Tibial artery (tissue), 4 donors: ENCODE measurements at places on chromosomes 7 and 10.

GRCh38 chr7:140294454-140294853 lies 103.9 kb downstream of the SLC37A3 start:
- DNase-seq = no peak

- no peak for DNase-seq
Measured at GRCh38 chr10:98953251-98953650, 282.4 kb downstream of the HPSE2 start.

DNA sequence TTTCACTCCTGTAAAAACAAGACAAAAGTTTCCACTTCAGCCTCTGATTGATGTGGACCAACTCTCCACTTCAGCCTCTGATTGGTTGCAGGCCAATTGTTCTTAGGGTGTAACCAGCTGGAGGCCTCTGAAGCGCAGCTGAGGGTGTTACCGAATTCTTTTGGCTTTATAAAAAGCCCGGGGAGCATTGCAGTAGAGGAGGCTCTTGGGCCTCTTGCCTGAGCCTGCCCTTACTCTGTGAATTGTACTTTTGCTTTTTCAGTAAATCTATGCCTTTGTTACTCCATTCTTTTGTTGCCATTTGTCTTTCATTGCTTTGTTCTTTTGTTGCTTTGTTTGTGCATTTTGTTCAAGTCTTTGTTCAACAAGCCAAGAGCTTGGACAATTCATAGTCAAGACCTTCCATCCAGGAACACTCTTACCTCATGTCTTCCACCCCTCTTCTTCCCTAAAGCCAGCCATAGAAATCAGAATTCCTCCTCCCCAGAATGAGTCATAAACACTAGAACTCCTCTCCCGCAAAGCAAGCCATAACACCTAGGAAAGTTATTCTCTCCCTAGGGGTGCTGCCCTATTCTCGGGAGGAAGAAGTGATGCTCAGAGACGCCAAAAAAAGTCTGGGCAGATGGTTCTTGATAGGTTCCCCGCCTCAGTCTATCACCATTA lies 53.5 kb upstream of the ARMC3 start:
- no peak for DNase-seq

DNA sequence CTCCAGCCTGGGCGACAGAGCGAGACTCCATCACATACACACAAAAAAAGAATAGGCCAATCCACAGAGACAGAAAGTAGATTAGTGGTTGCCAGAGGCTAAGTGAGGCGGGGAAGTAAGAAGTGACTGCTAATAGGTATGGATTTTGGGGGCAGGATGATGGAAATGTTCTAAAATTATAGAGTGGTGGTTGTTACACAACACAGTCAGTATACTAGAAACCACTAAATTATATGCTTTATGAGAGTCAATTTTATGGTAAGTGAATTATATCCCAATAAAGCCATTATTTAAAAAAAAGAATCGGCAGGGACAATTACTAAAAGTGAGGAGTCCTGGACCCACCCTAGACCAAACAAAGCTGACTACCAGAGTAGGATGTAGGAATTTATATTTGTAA lies 24.3 kb downstream of the DENND2A start:
- DNase-seq = no peak

- no peak for DNase-seq
Measured at GRCh38 chr10:15681076-15681475, 38.6 kb downstream of the ITGA8 start.

DNA sequence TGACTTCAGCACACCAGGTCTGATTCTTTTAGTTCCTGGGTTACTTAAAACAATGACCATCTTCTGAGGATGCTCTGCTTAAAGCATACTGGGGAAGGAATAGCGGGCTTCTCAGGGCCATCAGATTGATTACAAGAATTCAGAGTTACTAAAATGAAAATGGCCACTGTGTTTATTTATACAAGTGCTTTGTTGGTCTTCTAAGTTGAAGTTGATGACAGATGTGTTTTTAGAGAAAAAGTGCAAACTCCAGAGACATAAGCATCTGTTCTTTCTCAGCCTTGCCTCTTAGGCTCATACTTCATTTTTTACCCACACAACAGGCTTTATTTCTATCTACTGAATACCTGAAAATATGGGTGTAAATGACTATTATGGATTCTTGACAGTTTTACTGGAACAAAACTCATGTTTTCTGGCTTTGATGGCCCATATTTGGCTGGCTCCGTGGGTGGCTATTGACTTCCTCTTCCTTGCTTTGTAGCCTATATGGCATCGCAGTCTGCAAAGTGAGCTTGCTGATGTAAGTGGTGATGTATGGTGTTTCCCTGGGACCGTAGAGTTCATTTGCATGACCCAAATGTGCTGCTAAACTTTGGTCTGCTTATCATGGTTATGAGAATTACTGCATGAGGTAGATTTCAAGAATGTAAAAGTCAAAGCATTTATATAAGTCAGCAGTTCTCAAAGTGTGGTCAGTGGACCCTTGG lies 121.3 kb downstream of the BMPER start:
- DNase-seq = no peak

GRCh38 chr10:107855301-107856046 lies 691.0 kb upstream of the SORCS1 start:
- DNase-seq = no peak

DNA sequence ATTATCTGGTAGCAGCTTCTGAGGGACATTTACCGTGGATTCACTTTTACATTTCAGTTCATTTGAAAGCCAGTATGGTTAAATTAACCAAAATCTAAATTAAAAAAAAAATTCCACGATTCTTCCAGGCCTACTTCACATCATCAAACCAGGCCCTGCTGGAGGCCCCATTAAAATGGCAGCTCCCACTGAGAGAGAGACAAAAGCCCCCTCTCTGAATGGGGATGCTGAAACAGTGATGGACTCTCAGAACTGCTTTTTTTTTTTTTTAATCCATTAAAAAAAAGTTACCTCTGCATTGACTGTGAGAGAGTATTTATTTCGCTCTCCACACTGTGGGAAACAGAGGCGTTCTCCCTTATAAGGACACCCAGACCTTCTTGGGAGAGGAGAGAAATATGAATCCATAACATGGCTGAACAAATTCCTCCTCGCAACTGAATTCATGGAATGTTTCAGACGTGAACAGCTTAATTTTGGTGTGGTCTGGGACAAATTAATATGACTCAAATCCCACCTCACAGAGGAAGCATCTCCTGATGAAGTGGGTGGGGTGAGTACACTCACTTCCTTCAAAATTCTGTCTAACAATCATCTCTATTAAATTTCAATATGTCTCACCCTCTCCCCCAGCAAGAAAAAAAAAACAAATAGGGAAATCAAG lies 73.5 kb downstream of the SAMD9 start:
- DNase-seq = no peak

- DNase-seq = no peak
Measured at GRCh38 chr10:71526653-71527052, 129.9 kb downstream of the CDH23 start.

DNA sequence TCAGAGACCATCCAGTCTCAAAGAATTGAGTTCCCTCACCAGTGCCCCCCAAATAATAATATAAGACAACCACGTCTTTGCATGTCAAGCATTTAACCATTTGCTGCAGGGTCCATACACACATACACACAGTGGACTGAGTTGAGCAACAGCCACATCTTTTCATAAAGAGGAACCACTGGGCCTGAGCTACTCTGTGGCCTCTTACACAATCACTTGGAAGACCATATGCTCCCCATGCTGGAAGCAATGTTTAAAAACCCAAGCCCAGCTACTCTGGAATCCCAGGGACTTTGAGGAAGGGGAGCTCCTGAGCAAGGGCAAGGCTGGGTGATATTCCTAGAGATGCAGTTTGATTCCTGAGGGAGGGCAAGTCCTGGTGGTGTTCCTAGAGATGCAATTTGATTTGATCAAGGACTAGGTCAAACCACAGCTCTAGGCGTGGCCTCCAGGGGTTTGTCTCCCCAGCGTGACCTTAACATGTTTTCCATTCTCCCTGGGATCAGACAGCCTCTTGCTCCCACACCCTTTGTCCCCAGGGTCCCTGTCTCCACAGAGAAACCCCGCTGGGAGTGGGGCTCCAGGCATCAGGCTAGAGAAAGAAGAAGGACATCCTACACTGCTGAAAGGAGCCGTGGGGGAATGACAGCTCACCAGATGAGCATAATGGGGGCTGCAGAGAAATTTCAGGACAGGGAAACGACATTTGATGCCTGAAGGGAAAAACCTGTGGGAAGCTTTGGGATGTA lies 376.2 kb upstream of the MGMT start:
- DNase-seq = no peak

- no peak for DNase-seq
Measured at GRCh38 chr7:134726581-134726980, 52.9 kb upstream of the CALD1 start.

GRCh38 chr10:79007018-79007417 lies 61.7 kb upstream of the ZMIZ1 start:
- no peak for DNase-seq

DNA sequence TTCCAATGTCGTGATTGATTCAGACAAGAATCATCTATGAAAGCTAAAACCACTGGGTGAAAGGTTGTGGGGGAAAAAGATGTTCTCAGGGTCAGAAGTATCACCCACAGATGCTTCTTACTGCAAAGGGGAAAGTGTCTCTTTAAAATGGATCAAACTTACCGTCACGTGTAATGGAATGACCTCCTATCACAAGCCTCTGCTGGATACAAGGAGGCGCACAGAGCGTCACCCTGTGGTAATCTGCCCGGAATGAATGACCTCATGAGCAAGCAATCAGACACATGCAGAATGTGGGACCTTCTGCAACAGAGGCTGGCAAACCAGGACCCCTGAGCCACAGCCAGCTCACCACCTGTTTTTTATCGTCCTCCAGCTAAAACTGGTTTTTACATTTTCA lies 33.0 kb downstream of the WIPF3 start:
- peak; percentile 33 for DNase-seq

DNA sequence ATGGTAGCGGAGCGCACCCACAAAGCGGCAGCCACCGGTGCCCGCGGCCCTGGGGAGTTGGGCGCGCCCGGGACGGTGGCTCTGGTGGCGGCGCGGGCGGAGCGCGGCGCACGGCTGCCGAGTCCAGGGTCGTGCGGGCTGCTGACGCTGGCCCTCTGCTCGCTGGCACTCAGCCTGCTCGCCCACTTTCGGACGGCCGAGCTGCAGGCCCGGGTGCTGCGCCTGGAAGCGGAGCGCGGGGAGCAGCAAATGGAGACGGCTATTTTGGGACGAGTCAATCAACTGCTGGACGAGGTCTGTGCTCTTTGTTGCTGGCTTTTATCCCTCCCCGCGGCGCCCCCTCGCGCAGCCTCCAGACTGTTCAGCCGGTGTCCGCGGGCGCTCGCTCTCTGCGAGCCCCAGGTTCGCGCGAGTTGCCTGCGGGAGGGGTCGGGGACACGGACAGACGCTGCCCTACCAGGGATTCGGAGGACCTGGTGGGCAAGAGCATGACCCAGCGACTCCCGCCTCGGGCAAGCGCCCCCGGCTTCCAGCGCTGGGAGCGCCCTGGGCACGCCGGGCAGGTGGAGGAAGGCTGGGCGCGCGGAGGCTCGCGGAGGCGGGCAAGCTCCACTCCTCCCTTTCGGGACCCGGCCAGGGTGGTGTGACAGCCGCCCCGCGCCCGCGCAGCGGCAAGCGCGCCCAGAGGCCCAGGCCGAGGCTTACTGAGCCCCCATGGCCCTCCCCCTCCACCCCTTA lies 887 bp downstream of the COL13A1 start:
- DNase-seq = peak; percentile 74

DNA sequence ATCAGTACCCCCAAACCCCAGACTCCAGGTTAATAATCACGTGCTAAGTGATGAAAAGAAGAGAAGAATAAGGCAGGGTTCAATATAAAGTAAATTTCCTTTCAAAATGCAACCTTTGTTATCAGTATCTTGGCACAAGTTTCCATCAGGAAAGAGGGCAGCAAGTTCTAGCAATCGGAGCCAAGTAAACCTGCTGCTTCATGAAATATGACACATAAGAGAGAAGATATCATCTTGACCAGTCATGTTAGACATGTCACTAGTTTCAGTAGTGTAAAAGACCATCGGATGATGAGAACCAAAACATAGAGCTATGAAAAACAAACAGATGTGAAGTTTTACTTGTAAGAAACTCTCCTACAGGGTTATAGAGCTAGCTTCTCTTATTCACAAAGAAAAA lies 44.0 kb downstream of the AASS start:
- DNase-seq = no peak

GRCh38 chr7:159091041-159091440 lies 53.6 kb downstream of the VIPR2 start:
- DNase-seq = no peak

DNA sequence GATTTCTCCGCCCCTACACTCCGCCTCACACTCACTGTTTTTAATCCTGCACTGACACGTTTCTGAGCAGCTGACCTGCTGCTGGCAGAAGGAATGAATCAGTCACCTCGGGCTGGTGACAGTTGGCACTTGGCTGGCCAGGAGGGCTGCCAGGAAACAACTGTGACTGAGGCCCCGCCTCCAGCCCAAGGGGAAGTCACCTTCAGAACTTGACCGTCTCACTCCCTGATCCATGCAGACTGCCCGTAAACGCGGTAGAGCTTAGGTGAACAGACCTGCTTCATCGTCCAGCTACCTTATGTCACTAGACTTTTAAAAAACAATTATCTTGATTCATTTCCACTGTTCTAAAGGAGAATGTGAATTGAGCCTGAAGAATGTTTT lies 107.5 kb downstream of the DOCK1 start:
- DNase-seq = peak; percentile 36

- DNase-seq = no peak
Measured at GRCh38 chr7:93146472-93147141, 1.6 kb downstream of the SAMD9L start.

- DNase-seq = no peak
Measured at GRCh38 chr10:34252111-34252510, 563.0 kb downstream of the PARD3 start.

GRCh38 chr10:58201704-58202103 lies 66.0 kb downstream of the IPMK start:
- DNase-seq = no peak

DNA sequence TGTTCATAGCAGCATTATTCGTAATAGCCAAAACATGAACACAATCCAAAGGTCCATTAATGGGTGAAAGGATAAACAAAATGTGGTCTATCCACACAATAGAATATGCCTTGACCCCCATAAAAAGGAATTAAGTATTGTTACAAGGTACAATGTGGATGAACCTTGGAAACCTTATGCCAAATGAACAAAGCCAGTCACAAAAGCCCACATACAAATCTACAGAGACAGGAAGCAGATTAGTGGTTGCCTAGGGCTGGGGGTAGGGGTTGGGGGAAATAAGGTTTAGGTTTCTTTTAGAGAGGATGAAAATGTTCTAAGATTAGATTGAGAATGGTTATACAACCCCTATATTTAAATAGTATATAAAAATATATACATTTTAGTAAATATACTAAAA lies 34.8 kb downstream of the PIP4K2A start:
- no peak for DNase-seq
